ENCODE measurements at places on chromosomes 16 and 17.

- no peak for DNase-seq
These were observed 432.2 kb upstream of the KIF2B start for GRCh38 chr17:53390575-53390974.

- DNase-seq, result no peak
These were observed 1.3 kb upstream of the NOL3 start for GRCh38 chr16:67169011-67169451.

- no peak for DNase-seq
These were observed 742 bp upstream of the SLC16A13 start for GRCh38 chr17:7034955-7035590.

DNA sequence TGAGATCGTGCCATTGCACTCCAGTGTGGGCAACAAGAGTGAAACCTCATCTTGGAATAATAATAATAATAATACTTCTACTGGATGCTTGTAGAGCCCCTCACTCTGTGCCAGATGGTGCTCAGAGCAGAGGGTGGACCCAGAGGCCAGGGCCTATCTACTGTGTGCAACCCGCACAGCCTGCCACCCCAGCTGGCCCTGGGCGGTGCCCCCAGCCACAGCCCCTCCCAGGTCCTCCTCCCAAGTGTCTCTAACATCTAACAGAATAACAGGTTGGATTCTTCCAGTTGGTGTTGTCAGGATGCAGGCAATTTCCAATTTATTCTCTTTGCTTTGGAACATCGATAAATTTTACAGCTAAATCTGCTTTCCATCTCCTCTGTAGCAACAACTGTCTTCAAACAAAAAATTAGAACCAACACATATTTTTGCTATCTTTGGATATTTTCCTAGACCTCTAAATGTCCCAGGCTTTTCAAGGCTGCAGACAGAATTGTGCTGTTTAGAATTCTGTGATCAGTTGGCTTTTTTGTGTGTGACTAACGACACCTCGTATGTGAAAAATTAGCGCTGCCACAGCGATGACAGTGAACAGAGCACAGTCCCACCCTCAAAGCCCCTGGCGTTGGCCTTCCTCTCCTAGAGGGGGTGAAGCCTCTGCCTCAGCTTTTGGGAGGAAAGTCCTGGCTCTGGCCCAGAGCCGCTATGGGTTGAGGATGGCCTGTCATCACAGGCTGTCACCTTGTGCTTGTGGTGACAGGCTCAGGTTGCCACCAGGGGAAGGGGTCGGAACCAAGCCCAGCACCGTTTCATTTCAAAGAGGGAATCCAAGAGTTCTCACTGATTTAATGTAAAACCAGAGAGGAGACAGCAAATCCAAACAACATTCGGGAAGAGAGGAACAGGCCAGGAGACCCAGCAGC is 7.6 kb upstream of the EVPL start:
- DNase-seq, result no peak

- peak; percentile 79 for DNase-seq
These were observed 17.6 kb downstream of the HIGD1B start for GRCh38 chr17:44865231-44865660.

DNA sequence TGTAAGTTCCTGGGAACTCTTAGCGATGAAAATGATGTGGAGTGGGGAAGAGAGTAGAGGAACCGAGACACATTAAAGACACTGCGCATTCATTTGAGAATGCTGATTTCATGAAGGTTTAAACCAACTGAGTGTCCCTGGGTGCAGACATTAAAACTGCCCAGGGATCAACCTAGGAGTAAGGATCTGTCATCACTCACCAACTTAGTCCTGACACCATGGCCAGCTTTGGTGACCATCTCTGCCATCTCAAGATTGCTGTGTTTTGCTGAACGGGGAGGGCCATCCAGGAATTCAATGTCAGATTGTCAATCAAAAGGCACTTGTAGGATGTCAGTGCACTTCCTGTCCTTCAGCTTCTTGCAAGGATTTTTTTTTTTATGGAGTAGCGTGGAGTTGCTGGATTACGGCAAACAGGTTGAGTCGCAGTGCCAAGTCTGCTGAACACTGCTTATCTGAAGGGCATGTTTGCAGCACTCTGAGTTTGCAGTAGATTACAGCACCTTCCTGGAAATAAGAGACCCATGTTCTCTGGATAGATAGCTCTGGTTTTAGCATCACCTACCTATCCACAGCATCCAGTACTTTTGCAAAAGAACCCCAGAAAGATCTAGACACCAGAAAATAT is 258.1 kb upstream of the IRX3 start:
- no peak for DNase-seq

GRCh38 chr16:12732600-12732999 is 71.1 kb downstream of the CPPED1 start:
- DNase-seq, result no peak

- DNase-seq, result no peak
These were observed 26.5 kb upstream of the AATK start for GRCh38 chr17:81192386-81193050.

DNA sequence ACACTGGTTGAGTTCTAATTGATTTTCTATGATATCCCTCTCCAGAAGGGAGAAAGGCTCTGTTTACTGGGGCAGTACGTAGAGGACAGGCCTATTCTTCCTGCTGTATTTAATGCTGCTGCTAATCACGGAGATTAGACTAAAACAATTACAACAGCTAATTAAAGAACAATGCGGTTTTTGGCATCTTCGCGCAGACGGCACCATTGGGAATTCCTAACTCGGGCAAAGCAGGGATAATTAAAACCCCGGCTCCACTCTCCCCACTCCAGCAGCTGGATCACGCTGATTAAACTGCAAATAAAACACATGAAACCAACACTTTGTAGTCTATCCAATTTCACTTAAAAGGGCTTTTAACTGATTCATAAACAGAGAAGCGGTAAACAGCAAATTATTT is 147.6 kb downstream of the XYLT1 start:
- DNase-seq, result no peak

- DNase-seq, result peak; percentile 10
These were observed 415 bp downstream of the ABCA5 start for GRCh38 chr17:69326377-69327059.

DNA sequence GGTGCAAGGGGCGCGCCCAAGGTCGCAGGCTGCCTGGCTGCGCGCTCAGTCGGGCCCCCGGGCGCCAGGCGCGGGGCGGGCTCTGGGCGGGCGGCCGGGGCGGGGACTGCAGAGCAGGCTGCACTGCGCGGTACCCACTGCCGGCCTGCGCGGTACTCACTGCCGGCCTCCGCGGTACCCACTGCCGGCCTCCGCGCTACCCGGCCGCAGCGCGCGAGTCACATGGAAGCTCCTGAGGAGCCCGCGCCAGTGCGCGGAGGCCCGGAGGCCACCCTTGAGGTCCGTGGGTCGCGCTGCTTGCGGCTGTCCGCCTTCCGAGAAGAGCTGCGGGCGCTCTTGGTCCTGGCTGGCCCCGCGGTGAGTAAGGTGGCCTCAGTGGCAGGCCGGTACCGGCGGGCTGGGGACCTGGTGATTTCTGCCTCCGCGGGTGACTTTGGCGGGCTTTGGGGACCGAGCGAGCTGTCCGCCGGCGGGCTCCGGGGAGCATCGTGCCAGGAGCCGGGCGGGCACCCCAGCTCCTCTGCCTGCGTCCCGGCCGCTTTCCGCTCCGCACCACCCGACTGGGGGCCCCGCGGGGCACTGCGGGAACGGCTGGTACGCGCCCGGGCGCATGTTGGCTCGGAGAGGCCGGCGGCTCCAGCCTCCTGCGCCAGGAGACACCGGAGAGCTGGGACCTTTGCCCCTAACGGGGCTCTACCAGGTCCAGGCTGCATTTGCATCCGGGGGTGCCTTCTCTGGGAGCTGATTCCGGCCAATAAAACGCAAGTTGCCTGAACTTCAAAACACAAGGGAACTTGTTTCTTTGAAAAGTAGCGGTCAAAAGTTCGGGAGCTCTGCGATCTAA is at the start of gene SLC47A1:
TSS of gene SLC47A1 (plus strand) at position 137 of the 844 bp plus-strand sequence. CDS start at position 223, 86 bp downstream.
- peak; percentile 50 for DNase-seq

GRCh38 chr17:75128694-75129505 is 2.6 kb downstream of the NT5C start:
- DNase-seq, result no peak

DNA sequence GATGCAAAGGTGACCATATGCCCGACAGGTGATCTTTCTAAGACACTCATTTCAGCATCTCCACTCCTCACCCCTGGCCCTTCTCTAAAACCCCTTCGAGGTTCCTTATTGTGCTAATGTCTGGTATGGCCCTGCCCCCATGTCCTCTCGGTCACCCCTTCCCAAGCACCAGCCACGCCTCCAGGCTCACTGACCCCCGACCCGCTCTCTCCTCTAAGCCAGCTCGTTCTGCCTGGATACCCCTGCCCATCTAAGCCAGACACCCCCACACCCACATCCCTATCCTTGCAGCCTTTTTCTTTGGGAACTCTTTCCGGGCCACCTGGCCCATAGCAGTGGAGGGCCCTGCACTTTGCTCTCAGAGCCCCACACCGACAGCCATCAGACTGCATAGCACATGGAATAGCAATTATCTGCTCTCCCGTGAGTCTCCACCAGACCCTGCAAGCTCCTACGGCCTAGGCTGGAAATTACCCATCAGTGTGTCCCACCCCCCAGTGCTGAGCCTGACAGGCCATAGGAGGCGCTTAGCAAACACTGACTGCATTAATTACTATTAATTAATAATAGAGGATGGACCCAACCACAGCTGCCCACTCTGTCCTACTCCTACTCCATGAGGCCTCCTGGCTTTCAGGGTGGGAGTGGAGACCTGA is 176.7 kb downstream of the TMEM132E start:
- no peak for DNase-seq

DNA sequence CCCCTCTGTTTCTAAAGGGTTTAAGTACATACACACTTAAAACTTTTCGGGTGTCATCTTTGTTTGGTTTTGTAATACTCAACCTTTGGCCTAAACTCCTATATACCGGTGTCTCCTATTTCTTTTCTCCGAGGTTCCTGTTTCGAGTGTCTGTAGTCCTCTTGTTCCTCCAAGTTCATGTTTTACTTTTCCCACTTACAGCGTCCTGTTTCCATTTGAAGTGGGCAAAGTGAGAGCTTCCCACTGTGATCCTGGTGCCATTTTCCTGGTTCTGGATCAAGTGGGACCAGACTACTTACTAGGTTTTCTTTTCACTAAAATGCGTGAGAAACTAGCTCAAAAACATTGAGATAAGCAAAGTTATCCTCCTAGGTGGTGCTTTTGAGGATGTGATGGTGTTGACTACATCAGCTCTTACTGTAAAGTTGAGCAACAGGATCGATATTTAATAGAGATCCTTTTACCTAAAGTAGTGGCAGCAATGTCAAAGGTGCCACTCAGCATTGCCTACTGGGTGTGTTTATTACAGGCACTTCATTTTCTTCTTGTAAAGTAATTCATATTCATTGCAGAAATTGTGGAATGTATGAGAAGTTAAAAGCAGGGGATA is 1.3 kb downstream of the PSMD3 start:
- no peak for DNase-seq

DNA sequence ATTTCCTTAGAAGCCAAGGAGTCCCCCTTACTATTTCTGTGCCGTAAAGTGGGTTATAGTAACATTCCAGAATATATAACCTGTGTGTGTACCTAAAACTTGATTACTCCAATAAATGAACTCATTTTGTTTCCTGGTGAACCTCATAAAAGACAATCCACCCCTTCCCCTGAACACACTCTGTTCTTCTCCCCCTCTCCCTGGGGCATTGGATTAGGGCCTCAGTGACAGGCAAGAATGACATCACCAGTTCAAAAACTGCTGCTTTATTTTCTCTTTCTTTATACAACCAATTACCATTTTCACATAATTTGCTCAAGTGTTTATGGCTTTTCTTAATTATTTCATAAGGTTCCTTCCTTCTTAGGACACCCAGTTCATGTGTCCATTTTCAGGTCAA is 17.4 kb downstream of the AARSD1 start:
- DNase-seq, result no peak

- DNase-seq, result no peak
These were observed 7.8 kb upstream of the DUS1L start for GRCh38 chr17:82073446-82073845.

GRCh38 chr16:72197545-72197944 is 25.6 kb upstream of the PMFBP1 start:
- no peak for DNase-seq
